ENCODE measurements at places on chromosomes 5 and 9.

- DNase-seq = no peak
These were observed 58.1 kb downstream of the CDO1 start for GRCh38 chr5:115758356-115758755.

- no peak for DNase-seq
These were observed 559.0 kb upstream of the DAP start for GRCh38 chr5:11319836-11320580.

GRCh38 chr5:61575103-61575502 is 243.0 kb downstream of the ZSWIM6 start:
- DNase-seq = no peak

- no peak for DNase-seq
These were observed 19.2 kb downstream of the GADD45G start for GRCh38 chr9:89623925-89624420.

DNA sequence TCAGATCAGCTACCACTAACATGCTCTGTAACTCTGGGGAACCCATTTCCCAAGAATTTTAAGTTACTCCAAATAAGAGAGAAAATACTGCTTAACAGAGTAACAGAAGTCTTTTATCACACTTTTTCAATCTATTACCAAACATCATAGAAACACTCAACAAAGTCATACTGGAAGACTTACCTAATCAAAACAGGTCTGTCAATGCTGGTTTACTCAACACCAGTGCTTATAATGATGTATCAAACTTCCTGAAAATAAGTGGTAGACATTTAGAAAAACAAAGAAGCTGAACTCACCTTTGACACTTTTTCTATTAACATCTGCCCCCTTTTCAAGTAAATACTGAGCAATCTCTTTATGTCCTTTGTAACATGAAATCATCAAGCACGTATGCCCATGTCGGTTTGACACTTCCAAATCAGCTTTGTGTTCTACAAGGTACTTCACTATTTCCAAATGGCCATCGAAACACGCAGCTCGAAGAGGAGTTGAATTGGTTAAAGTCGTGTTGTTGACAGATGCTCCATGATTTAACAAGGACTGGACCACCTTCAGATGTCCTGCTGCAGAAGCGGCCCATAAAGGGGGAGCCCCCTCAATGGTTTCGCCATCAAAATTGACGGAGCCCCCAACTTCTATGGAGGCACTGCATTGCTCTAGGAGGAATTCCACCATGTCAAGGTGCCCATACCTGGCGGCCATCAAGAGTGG is 1.8 kb downstream of the FEM1C start:
- no peak for DNase-seq

Measured in activated T-cell treated with anti-CD3 and anti-CD28 coated beads for 4 hours (primary cell).